ENCODE measurements at places on chromosomes 5 and 9. TPM values are rescaled to one million over a fixed set of nuclear protein-coding genes. Genes with fewer than 3 reads are reported as not detected.

The RASEF gene
- total RNA-seq = 0.91 TPM

The CAMK4 gene
- total RNA-seq = 3.5 TPM

The OLFM1 gene
- 5.5 TPM for total RNA-seq

The SGCD gene
- total RNA-seq = 2.9 TPM

The DOCK8 gene
- 4.4 TPM for total RNA-seq

The TYRP1 gene
- 0.26 TPM for total RNA-seq

The FCN2 gene
- not detected for total RNA-seq

The PAIP1 gene
- 101 TPM for total RNA-seq

The LRRC26 gene
- not detected for total RNA-seq

The INSL6 gene
- total RNA-seq = not detected

The ARID3C gene
- 0.16 TPM for total RNA-seq

The CSF1R gene
- 1.4 TPM for total RNA-seq

The DNAJC25 gene
- total RNA-seq = 12.2 TPM

The PTGS1 gene
- total RNA-seq = 0.23 TPM

The GTF2H2C gene
- 39.4 TPM for total RNA-seq

The GHR gene
- total RNA-seq = 2.3 TPM

The LCN9 gene
- total RNA-seq = 4.8 TPM

The IFNA2 gene
- total RNA-seq = not detected

The HRH2 gene
- 1.9 TPM for total RNA-seq
